Islet precursor cell (in vitro differentiated cells): ENCODE measurements at places on chromosomes 11 and 22.

DNA sequence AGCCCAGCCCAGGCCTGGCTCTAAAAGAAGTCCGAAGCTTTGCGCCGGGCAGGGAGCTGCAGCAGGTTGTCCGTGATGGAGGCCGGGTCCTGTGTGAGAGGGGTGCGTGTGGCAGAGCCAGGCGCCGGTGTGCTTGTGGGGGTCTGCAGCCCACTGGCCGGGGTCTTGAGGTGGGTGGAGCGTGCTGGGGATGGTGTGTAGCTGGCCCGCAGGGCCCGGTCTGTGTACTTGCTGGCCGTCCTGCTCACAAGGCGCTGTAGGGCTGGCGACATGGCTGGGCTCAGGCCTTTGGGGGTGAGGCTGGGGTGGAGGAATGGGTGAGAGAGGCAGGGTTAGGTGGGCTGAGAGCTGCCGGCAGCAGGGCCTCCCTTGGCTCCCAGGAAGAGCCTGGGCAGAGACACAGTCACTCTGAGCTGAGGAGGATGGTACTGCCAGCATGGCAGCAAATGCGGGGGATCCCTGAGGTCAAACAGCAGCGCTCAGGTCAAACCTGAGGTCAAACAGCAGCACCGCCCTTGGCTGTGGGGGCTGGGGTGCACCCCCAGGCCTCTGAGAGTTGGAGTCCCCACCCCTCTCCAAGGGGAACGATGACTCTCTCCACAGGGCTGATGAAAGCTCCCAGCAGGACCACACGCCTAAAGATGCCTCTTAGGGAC, 3.2 kb downstream of the TSSK2 start:
- no peak for DNase-seq

DNA sequence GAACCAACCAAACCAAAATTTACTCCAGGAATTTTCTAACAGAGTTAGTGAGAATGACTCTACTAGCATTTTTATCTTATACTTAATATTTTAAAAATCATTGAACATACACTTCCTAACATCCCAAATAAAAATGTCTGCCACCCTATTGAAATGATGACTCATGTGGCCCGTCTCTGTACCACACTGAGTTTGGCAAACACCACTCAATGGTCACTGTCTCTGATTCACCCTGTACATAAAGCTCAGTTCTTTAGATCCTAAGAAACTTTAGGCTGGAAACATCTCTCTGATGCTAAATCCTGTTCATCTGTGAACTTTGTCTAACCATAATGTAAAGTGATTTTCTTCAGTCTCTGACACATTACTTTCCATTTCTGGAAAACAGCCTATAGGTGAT, 182.0 kb downstream of the CWF19L2 start:
- DNase-seq: no peak

DNA sequence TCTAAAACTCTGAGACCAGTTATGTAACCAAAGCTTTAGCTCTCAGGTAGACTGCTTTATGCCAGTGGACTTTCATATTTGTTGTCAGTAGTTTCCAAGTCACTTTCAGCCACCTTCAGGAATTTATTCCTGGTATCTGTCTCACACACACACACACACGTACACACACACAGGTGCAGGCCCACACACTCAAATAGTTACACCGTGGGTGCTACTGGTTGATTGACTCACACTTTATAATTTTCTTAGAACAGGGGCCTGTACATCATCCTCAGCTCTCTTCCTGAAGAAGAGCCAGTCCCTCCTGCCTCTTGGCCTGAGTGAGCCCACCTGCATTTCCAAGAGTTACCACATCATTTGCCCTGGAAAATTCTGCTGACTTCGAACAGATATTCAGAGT, 555.2 kb downstream of the SOX6 start:
- DNase-seq: no peak

DNA sequence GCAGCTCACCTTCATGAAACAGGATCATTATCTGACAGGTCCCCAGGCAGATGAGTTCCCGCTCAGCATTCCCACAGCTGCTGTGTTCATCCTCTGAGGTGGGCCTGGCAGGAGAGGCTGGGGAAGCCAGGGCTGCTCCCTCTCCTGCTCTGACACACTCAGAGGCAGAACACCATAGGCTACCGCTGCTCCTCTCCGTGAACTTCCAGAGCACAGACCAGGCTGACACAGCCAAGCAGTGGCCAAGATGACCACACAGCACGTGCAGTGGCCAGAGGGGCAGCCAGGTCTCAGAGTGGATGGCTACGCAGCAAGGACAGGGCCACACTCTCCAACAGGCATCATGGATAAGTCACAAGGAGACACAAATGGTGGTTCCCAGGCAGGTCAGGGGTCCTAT, 8.5 kb downstream of the PRODH start:
- no peak for DNase-seq

GRCh38 chr11:130906616-130907015, 9.7 kb downstream of the SNX19 start:
- DNase-seq: no peak

DNA sequence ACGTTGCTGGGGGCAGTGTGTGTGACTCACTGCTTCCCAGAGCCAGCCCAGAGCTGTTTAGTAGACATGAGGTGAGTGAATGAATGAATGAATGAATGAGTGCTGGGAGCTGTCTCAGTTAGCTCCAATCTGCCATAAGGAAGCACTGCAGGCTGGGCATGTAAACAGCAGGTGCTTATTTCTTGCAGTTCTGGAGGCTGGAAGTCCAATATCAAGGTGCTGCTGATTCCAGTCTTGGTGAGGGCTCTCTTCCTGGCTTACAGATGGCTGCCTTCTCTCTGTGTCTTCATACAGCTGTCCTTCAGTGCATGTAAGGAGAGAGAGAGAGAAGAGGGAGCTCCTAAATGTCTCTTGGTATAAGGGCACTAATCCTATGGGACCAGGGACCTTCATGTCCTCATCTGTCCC, 4.1 kb downstream of the C11orf21 start:
- peak; percentile 37 for DNase-seq

DNA sequence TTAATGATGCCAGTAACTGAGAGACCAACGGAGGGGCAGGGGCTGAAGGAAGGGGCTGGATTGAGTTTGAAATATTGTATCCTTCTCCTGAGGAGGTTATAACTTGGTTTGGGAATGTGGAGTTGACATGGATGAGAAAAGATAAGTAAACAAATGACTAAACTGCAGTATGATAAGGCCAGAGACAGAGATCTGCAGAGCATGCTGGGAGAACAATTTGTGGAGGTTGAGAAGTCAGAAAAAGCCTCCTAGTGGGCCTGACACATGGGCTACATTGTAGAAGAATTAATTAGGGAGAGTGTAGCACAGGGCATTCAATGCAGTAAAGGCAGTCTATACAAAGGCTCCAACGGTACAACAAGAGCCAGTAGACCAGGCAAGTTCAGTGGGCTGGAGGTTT, 55.9 kb downstream of the SPON1 start:
- no peak for DNase-seq

- DNase-seq: no peak
These were observed 9.1 kb upstream of the SERHL2 start for GRCh38 chr22:42544686-42545085.

DNA sequence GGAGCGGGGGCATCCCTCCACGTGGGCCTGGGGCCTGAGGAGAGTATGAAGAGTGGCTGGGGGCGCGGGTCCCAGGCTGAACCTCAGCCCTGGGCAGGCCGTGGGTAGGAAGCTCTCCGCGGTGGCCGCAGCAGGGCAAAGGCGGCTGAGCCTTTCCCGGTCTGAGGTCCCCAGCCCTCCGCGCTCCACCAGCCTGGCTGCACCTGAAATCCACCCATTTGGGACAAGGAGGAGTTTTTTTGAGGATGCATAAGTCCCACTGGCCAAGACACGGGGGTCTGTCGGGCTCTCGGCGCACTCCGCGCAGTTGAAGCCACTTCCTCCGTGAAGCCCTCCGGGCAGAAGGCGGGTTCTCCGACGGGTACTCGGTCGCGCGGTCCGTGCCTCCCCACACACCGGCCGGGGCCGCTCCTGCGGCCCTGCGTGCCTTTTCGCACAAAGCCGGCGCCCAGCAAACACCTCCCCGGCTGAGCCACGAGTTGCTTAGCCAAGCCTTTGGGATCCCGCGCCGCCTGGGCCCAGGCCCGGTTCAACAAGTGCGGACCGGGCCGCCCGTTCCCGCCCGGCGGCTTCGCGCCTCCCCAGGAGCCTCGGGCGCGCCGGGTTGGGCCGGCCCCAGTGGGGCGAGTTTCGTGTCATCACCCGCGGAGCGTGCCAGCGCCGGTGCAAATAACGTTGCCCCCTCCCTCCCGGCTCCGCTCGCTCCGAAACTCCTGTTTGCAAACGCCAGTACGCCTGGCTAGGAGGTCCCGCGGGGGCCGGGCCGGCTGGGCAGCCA, 666 bp upstream of the OVOL1 start:
- no peak for DNase-seq

DNA sequence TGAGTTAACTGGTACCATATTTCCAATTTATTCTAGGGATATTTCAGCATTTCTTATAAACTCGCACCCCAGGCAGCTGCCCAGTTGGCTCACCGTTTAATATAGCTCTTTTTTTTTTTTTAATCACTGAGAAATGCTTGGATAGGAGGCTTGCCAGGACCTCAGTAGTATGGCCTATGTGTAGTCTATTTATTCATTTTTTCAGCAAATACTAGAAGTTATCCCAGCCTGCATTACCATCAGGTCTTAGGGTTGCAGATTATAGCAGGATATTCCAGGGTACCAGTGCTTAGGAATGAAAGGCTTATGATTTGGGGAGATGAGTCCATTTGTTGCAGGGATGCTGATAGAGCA, 26.6 kb downstream of the PARVA start:
- DNase-seq: no peak

GRCh38 chr22:29570456-29570855, 10.5 kb downstream of the NIPSNAP1 start:
- DNase-seq: no peak

GRCh38 chr22:17767233-17768065, 6.8 kb downstream of the BID start:
- DNase-seq: no peak

DNA sequence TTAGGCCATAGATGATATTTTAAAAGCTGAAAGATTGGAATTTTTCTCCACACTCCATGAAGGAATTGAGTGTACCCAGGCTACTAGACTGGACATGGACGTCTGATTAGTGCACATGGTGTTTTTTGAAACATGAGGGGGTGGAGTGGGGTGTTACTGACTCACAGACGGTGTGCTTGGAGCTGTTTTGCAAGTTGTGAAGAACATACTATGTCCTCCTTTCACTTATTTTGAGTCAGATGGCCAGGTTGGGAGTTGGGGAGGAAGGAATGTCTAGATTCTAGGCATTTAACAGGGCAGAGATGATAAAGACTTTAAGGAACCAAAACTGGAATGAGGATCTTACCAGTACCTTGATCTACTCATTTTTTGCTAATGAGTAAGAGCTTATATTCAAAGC, 158.1 kb upstream of the MTNR1B start:
- no peak for DNase-seq
